Hematopoietic multipotent progenitor cell (in vitro differentiated cells): ENCODE measurements at places on chromosomes 16 and 17.

GRCh38 chr17:5027916-5028315 is 7.3 kb downstream of the SLC52A1 start:
- DNase-seq, result no peak

- no peak for DNase-seq
Observed at GRCh38 chr17:28056276-28056620, 13.8 kb downstream of the NLK start.

DNA sequence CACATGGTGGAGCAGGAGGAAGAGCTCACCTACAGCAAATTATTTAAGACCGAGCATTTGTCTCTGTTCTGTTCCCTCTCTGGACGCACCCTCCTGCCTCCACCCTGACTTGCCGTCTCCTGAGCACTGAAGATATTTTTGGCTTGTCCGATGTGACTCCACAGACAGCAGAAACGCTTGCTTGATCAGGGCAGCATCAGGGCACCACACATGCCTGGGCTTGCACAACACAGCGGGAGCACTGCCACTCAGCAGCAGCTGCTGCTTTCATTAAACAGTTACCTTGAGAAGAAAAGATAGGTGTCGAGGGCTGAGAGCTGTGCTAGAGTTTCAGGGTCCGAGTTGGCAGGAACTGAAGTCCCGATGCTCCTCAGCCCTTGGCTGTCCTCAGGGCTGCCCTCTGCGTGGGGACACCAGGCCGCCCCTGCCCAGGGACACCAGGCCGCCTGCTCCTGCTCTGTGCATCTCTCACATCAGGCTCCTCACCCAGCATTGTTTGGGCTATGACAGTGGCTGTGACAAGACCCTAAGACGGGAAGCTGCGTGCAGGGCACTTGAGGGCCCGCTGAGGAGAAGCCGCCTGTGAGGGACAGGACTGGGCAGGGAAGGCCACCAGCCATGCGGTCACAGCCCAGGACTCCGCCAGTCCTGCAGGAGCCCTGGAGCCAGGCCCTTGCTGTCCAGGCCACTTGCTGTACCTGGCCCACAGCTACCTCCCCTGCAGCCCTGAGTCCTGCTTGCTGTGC is 21.3 kb upstream of the CDH15 start:
- DNase-seq, result no peak

DNA sequence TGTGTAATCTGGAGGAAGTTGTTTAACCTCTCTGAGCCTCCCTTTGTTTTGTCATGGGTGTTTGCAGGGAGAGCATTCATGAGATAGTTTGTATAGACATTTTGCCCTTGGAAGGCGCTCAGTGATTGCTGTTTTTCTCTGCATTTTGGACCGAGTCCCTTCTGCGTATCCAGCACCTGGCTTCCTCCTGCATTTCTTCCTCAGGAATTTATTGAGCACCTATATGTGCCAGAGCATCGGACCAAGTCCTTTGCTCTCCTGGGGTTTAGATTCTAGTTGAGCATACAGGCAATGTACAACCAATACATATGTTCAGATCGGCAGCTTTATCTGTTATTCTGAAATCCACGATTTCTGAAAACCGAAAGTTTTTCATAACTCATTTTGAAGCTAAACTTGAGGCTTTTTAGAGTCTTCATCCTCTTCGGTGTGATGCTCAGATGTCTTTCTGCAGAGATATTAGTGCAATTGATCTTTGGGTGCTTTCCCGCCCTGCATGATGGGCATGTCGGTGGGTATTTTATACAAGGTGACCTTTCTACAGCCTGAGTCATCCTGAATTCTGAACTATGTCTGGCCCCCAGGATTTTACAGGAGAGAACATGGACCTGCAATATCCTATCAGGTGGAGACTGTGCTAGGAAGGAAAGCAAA is 4.1 kb downstream of the IL4R start:
- no peak for DNase-seq
